ENCODE measurements at places on chromosomes 13 and 19.

DNA sequence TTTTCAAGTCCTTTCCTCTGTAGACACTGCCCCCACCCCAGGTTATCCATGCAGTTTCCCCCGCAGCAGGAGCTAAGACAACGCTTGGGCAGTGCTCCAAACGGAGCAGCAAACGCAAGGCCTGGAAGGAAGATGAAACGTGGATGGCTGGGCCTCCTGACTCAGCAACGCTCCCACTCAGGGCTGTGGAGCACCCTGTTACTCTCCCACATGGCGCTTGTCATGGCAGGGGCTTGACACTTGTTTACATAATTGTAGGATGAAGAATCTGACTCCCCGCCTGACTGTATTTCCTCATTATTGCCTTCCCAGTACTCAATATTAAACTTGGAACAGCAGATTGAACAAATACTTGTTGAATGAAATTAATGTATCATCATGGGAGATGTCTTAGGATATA lies 799 bp upstream of the C1QTNF9B start:
- peak; percentile 37 for DNase-seq

GRCh38 chr19:1823539-1824251 lies 11.6 kb upstream of the ATP8B3 start:
- no peak for DNase-seq

GRCh38 chr19:18059297-18059696 lies 27.4 kb downstream of the IL12RB1 start:
- no peak for DNase-seq

DNA sequence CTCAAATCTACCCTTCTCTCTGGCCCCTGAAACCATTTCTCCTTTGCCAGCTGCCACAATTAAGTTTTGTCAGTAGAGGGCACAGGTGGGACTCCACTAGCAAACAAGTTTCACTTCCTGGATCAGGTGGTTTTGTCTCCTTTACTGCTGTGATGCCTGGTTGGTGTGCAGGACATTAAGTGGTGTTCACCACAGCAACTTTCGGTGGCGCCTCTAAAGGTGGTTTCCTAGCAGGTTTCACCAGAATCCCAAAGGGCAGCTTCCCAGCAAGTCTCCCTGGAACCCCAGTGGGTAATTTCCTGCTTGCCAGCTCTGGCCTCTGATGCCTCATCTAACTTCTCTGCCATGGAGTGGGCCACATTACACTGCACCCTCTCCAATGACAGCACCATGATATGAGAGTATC lies 16.6 kb downstream of the MED4 start:
- DNase-seq = no peak

DNA sequence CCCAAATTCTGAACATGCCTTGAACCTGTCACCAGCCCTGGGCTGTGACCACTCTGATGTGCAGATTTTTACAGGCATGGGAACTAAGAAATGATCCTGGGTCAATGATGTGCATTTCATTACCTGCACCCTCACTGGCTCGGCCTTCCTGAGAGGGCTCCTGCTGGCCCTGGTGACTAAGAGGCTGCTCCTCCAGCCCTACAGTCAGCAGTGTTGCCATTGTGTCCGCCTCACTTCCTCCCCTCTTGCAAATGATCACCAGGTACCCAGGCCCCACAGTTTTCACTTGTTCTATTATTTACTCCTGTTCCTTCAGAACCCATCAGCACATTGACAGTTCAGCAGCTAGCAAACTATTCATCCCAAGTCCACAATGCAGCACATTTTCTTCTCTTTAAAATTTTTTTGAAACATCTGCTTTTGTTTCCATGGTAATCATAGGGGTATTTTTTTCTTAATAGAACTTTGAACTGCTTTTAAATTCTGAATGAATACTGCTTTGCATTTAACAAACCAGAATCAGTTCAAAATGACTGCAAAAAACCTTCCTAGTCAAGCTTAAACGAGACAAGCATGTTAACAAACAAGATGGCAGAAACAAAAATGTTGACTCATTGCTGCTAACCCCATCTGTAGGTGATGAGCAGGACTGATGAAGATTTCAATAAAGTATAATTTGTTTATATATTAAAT lies 29.3 kb downstream of the STARD13 start:
- no peak for DNase-seq

DNA sequence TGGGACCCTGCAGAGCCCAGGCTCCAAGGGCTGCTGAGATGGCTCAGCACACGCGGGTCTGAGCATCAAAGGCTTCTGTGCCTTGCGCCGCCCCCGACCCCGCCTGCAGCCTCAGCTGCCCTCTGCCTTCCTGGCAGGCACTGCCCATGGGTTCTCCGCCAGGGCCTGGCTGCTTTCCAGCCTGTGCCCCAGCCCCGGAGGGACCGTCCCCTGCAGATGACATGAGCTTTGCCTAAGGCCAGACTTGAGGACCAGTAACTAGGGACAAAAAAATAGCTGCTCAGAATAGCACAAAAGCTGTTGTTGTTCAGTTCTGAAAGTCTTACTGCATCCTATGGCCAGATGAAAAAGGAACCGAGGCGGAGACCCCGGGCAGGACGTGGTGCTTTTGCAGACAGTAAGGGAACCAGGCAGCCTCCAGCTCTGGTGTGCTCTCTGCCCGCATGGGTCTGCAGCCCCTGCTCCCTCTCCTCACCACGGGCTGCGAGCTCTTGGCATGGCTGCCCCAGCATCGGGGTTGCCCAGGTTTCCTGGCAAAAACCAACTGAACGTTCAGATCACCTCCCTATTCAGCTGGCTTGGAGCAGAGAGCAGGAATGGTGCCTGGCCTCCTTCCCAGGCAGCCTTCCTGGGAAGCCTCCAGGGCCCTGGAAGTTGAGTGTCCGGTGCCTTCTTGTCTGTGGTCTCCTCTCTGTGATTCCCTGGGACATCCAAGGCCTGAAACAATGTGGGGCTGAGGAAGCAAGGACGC lies 12.5 kb upstream of the CFAP97D2 start:
- no peak for DNase-seq

DNA sequence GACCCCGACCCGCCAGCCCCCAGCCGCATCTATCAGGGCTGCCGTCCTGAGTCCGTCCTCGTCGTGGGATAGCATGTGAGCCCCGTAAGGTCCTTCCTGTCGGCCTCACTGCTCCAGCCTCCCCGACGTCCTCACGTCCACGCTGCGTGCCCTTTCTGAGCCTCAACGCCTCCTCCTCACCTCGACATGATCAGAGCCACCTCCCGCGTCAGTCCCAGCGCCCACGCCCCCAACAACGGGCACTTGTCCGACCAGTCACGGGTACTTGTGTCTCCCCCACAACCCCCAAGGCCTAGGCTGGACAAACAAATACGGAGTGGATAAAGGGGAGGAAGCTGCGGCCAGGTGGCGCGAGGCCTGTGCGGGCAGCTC lies 665 bp downstream of the ZNF497 start:
- no peak for DNase-seq

GRCh38 chr13:33994198-33994597 lies 176.2 kb downstream of the RFC3 start:
- DNase-seq = no peak

DNA sequence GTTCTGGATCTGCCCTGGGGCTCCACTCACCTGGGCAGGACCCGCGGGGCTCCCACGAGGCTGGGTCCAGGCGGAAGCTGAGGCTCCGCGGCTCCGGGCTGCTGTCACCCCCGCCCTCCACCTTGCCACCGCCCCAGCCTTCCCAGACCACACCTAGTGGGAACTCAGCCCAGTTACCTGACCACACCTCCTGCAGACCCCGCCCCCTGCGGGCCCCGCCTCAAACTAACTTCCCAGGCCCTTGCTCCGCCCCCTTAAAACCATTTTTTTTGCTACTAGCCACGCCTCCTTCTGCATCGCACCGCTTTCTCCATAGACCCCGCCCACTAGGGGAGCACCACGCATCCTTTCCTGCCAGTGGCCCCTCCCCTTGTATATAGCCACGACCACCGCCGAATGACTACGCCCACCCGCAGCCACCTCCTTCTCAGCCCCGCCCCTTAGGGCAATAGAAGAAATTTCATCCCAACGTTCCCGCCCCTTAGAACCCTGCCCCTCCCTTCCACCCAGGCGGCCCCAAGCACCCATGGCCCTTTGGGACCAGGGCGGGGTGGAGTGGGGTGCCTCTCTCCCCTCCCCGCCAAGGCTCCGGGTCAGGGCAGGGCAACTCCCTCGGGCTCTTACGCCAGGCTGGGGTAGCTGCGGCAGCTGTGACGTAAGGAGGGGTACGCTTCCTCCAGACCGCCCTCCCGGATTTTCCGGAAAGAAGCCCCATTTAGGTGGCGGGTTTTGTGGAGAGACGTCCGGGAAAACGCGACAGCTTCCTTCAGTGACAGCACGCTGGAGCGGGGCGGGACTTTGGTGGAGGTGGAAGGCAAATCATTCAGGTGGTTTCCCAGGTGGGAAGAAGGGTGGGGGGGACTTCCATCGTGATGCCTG lies at the start of gene SH2D3A:
TSS of gene SH2D3A (minus strand) at position 79 of the 879 bp plus-strand sequence. CDS start 3,687 bp downstream, outside the sequence.
- DNase-seq = peak; percentile 49

DNA sequence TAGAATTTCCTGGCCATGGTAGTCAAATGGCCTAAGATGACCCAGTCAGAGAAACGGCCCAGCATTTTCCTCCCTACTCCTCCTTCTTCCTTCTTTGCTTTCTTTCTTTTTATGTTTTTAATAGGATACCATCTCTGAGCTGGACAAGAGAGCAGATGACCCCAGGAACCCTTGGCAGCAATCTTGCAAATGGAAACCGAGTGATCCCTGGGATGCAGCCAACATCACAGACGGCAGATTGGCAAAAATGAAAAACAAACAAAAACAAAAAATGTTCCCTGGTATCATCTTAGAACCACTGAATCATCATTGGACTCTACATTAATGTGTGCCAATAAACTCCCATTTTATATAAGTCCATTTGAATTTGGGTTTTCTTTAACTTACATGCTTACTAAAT lies 424.4 kb downstream of the FGF14 start:
- DNase-seq = peak; percentile 3

DNA sequence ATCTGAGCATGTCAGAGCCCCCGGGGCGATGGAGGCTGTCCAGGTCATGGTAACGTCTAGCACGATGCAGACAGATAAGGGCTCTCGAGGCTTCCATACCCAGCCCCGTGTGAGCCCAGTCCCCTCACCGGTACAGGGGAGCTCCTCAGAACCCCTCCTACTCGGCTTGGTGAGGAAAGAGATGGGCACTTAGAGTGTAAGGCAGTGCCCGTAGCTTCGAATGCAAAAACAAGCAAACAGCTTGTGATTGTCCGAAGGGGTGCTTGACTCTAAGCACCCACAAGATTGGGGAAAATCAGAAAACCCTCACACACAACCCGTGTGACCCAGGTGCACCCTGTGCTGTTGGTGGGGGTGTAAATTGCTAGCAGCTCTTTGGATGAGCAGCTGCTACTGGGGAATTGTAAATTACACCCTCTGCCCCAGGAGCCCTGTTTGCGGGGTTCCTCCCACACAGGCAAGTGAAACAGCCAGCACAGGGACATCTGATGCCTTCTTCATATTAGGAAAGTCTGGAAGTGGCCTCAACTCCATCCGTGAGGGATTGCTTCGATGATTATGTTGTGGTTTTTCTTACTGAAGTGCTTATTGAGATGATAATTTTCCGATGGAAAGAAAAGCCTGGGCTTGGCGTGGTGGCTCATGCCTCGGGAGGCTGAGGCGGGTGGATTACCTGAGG lies 918 bp upstream of the PSPN start:
- no peak for DNase-seq

GRCh38 chr19:3774621-3775373 lies 2.8 kb upstream of the RAX2 start:
- DNase-seq = no peak
